ENCODE measurements at places on chromosomes 5 and 9.

- no peak for DNase-seq
Observed at GRCh38 chr5:167406513-167406912, 884.9 kb upstream of the WWC1 start.

DNA sequence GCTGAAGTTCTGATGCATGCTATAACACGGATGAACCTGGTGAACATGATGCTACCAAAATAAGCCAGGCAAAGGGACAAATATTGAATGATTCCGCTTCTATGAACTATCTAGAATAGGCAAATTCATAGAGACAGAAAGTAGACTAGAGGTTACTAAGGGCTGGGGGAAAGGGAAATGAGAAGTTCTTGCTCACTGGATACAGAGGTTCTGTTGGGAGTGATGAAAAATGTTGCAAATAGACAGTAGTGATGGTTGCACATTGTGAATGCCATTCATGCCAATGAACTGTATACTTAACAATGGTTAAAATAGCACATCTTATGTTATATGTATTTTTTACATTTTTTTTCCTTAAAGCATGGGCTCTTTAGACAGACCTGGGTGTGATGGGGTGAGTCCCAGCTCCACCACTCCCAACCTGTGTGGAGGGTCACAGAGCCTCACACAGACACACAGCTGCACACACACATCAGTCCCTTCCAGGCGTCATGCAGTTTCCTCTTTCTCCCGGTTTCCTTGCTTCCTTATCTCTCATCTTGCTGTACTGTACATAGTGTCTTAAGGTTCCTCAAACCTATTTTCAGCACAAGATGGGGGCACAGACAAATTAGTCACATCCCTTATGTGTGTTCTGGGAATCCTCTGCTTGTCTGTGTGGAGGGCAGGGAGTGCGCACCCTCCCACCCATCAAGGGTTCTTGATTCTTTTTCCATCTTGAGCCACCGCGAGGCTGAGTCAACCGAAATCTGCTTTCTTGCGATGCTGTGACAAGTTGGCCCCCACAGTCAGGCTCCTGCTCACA, 192.9 kb downstream of the CRB2 start:
- no peak for DNase-seq

DNA sequence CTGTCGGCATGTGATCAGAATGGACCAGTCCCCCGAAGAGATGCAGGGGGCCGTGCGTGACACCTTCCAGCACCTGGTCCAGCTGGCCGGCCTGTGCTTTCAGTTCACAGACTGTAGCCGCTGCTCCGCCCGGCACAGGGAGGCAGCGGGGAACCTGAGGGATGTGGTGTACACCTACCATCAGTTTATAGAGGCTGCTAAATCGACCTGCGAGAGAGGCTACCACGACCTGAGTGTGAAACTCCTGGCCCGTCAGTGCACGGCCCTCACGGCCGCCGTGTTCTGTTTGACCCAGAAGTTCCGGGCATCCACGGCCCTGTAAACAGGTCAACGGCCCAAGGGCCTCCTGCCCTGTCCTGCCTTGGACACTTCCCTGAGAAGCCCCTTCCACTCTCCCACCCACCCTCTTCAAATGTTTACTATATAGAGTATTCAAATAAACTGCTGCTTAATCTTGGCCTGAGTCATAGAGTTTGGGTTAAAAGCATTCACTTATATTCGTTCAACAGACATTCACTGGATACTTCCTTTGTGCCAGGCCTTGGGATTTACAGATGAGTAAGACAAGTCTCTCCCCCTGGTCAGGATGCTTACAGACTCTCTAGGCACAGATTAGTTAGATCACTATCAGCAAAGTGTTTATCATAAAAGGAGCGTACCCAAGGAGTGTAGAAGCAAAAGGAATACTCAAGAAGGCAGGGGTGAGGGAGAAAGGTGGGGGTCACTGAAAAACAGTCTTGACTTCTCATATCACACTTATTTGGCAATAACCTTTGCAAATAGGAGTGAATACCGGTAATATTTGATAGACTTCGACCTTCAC, 6.9 kb upstream of the TRMT10B start:
- no peak for DNase-seq

DNA sequence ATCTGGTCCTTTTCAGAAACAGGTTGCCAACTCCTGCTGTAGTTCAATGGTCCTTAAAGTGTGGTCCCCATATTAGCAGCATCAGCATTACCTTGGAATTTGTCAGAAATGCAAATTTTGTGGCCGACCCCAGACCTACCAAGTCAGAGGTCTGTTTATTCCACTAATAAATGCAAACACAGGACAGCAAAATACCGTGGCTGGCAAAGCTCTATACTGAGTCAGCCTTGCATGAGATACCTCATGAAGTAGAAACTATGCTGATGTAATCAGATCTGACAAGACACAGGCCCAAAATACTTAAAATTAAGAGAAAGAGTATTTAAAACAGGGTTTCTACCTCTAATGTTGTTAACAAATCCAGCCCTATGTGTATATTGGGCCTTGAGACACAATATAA, 3.0 kb downstream of the GOLM1 start:
- DNase-seq = no peak

DNA sequence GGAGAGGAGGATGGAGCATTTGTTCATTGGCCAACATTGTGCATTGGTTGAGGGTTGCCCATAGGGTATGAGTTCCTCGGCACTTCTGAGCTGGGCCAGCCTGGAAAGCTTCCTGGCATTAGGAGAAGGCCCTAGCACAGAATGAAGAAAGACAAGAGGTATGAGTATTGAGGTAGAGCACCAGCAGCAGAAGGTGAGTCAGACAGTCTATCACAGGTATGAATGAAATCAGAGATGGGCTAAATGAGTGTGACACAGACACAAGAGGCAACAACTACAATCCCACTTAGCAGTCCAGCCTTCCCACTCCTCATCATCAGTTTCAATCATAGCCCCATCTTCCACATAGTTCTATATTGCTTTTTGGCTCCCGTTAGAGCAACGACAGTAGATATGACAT, 25.4 kb upstream of the TGFBR1 start:
- no peak for DNase-seq

GRCh38 chr5:106964132-106964531, 706.6 kb downstream of the EFNA5 start:
- DNase-seq = no peak

- no peak for DNase-seq
Observed at GRCh38 chr5:4348919-4349318, 753.3 kb downstream of the IRX1 start.

DNA sequence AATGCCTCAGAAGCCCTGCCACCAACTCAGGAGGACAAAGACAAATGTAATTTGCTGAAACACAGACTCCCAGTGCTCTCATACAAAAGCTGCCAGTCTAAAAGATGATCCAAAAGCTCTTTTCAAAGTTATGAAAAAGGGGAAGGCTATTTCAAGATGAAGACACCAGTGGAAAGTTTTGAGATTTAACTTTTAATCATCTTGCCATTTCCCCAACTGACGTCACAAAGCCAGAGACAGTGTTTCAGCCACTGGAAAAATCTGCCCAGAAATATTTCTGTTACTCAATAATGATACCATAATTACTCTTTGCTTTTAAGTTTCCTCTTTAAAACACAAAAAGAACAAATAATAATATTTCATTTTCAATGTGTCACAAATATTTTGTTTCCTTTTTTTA, 20.9 kb downstream of the ENG start:
- no peak for DNase-seq

GRCh38 chr5:110753600-110753999, 14.8 kb downstream of the SLC25A46 start:
- DNase-seq = no peak

DNA sequence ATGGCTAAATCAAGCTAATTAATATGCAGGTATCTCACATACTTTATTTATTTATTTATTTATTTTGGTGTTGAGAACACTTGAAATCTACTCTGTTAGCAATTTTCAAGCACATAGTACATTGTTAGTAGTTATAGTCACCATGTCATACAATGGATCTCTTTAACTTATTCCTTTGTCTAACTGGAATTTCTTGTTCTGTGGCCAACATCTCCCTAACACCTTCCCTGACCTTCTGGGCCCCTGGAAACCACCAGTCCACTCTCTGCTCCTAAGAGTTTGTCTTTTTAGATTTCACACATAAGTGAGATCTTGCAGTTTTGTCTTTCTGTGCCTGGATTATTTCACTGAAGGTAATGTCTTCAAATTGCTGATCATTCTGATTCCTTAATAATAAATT, 229.1 kb downstream of the SEMA5A start:
- no peak for DNase-seq

DNA sequence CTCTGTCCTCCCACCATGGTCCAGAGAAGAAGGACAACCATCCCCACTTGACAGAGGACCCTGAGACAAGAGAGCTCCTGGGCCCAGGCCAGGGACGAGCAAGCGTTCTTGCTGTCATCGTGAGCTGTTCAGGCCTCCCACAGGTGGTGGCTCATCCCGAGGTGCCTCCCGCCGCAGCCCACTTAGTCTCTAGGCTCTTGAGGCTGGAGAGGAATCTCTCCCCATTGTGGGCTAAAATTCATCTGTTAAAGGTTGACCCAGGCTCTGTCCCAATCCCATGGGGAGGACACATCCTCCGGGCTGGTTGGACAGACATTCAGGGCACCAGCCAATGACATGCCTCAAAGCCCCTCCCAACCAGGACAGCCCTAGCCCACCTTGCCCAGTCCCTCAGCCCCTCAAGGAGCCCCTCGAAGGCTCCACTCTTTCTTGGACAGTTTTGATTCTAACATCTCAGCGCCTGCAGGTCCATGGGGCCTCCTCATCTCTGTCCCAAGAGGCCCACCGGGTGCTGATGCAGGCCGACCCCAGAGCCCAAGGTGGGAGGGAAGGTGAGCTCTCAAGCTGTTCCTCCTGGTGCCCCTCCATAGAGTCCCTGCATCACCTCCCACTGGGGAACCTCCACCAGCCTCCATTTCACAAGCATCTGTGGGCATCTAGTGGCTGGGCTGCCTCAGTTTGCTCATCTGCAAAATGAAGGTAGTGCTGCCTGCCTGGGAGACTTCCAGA, 52.9 kb downstream of the BARX1 start:
- no peak for DNase-seq

DNA sequence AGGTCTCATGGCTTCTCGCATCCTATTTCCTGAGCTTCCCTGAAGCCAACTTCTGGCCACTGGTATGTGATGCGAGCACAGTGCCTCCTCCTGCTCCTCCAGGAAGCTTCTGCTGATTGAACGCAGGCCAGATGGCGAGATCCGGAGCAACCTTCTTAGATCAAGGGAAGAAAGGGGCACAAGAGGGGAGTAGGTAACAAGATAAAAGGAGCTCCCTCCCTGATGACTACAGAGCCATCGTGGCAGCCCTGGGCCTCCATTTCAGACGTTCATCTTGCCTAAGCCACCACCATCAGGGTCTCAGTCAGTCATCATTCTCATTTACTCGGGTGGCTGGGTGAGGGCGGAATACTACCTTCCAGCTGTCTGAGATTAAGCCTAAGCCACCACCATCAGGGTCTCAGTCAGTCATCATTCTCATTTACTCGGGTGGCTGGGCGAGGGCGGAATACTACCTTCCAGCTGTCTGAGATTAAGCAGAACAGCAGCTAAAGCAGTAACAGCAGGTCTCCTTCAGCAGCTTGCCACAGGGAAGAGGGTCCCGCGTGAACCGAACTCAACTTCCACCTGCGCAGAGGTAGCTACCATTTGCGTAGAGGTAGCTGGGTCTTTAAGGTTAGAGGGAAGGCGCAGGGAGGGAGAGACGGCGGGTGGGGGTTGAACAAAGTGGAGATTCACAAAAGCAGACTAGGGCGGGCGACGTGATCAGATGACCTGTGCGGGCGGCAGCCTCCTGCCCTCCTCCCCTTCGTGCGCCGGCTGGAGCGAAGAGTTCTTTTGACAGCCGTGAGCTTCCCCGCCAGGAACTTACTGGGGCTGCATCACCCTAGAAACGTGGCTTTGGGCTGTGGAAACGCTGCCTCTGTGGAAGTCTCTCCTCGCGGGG, 27.9 kb upstream of the MGAT1 start:
- DNase-seq = peak; percentile 50

GRCh38 chr9:133532937-133533668, 1.4 kb upstream of the ADAMTSL2 start:
- peak; percentile 29 for DNase-seq

GRCh38 chr9:3698076-3698475, 172.3 kb upstream of the RFX3 start:
- no peak for DNase-seq

GRCh38 chr5:127582773-127583370, 65.4 kb downstream of the PRRC1 start:
- DNase-seq = no peak

DNA sequence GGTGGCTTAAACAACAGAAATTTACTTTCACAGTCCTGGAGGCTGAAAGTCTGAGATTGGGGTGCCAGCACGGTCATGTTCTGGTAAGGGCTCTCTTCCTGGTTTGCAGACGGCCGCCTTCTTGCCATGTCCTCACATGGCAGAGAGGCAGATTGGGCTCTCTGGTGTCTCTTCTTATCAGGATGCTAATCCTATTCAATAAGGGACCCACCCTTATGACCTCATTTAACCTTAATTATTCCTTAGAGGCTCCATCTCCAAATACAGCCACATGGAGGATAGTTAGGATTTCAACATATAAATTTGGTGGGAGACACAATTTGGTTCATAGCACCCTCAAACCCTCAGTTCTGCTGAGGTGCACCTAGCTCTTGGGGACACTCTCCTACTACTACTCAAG, 180.4 kb downstream of the DAB2IP start:
- DNase-seq = no peak

GRCh38 chr5:159471904-159472303, 141.6 kb upstream of the IL12B start:
- DNase-seq = no peak

- no peak for DNase-seq
Observed at GRCh38 chr5:113969901-113970300, 392.0 kb upstream of the KCNN2 start.

GRCh38 chr9:89425024-89425805, 72.7 kb downstream of the SEMA4D start:
- DNase-seq = no peak

DNA sequence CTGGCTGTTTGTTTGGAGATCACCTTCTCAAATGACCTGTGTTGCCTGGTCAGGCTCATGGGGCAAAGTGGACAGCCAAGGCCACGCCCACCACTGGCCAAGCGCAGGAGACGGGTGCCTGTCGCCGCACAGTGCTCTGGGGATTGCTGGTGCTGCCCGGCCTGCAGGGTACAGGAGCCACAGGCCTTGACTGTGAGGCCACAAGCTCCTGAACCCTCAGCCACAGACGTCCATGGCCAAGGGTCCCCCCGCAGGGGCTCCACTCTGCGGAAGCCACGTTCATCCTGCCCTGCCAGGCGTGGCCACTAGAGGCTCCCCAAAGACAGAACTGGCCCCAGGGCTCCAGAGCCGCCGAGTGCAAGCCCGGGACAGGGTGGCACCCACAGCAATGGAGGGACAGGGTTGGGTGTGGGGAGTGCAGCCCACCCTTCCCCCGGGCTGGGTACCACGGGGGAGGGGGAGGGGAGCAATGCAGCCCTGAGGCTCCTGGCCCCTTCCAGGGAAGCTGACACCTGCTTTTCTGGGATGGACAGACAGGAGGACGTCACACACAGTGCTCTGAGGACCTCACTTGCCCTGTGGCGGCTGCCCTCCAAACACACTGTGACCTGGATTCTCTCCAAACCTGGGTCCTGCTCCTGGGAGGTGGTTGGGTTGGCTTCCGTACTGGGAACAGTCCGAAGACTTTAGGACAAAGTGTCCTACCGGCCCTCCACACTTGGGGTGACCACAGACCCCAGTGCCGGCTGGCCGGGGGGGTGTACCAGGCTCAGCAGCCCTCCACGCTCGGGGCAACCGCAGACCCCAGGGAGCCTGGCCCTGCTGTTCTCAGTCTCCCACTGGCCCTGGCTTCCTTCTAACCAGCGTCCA, 21.5 kb downstream of the TPPP start:
- DNase-seq = peak; percentile 42
